ENCODE measurements at places on chromosomes 1 and 21.

DNA sequence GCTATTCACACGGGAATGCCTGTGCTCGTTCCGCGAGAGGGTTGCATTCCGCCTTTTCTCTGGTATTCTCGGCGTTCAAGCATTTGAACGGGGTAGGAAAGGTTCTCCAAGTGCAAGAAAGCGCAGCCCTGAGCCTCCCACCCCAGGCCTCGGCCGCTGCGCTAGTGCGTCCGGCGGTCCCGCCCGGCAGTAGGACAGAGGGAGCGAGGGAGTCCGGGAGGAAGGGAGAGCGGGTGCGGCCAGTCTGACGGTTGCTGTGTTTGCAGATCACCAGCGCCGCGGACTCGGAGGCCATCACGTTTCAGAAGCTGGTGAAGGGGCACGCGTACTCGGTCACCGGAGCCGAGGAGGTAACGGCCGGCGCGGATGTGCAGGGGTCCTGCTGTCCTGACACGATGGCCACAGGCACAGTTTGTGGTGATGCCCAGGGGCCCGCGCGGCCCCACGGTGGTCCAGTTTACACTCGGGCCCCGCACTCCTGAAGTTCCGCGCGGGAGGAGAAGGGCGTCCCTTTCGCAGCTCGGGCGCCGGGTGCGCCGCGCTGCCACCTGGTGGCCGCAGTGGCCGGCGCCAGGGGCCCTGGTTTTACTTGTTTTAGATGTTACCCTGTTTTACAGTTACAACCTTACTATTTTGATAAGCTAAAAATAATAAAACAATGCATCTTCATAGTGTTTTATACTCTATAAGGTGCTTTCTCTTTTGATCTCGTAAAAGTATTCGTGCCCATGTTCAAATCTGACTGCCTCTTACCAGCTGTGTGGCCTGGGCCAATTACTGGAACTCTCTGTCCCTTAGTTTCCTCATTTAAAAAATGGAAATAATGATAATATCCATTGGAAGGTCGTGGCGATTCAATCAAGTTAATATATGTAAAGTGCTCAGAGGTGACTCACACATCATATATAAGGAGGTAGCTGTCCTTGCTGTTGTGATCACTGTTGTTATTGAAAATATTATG lies 36.7 kb downstream of the CAPN2 start:
- DNase-seq, result no peak

DNA sequence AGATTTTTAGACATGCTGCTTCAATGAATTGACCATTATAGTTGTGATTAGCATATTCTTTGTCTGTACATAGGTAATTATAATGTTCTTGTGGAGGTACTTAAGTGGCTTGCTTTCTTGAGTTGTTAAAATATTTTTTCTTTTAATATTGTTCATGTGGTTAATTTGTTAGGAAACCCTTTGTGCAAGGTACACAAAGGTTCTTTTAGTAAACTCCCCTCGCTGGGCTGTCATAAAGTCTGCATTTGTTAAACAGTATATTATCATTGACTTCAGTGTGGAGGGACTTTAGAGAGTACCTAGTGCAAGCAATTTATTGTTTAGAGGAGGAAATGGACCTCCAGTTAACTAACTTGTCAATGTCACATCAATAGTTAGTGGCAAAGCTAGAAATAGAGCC lies 52.5 kb downstream of the DISP1 start:
- no peak for DNase-seq

GRCh38 chr1:72946903-72947499 lies 664.7 kb upstream of the NEGR1 start:
- no peak for DNase-seq

DNA sequence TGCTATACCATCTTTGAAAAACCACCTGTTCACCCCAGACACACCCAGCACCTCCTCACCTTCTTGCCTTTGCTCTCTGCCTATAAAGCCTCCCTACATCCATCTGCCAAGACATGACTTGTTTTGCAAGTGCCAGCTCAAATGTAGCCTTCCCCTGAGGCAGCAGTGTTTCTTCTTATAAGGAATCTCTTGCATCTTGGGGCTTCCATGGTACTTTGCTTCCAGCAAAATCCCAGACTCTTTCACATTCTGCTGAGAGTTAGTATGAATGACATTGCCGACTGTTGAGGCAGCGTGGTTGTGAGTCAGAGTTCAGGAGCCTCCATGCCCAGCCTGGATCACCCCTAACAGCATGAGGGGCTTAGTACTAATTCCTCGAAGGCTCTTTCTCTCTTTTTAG lies 217.4 kb upstream of the RUNX1 start:
- DNase-seq, result no peak

GRCh38 chr21:37130971-37131370 lies 57.9 kb downstream of the TTC3 start:
- DNase-seq, result no peak
